Stimulated activated CD8-positive, alpha-beta memory T cell treated with anti-CD3 and anti-CD28 coated beads, Interleukin-15, amount 100 ng/mL, for 4 hours (primary cell): ENCODE measurements at places on chromosomes 2 and 18.

DNA sequence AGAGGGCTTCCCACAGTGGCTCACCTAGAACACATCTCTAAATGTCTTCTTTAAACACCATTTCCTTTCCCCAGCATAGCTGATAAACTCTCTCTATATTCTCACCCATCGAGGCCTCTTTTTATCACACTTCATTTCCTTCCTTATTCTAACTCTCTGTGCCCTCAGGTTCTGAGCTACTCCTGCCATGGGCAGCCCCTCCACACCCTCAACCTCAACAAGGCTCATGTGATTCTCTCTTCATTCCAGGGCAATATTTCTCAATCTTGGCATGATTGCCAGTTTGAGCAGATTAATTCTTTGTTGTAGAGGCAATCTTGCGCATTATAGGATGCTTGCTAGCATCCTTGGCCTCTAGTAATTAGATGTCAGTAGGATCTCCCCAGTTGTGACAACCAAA lies 999.1 kb downstream of the TSN start:
- DNase-seq, result no peak

DNA sequence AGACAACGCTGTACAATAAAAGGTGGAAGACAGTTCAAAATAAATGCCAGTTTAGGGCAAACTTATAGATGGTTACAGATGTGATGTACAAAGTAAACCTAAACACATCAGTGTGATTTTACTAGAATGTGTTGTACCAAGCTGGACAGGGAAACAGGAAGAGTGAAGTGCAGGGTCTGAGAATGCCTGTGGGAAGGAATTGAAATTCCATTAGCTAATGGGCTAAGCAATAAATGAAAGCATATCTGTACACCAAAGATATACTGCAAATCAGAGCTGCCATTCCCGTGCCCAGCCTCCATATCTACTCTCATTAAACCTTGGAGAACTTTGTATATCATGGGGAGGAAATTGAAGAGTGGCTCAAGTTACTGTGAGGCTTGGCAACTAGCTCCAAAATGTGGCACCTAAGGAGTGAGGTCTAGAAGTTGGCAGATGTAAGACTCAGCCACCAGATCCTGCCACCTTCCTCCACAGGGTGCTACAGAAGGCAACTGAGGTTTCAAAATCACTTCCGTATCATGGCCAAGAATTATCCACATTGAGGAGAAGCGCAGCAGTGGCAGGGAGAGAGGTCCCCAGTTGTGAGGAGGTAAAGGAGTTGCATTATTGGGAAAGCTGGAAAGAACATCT lies 277.8 kb downstream of the TCF4 start:
- DNase-seq, result no peak

- DNase-seq, result no peak
Observed at GRCh38 chr18:76306685-76307292, 188.3 kb downstream of the ZNF516 start.

DNA sequence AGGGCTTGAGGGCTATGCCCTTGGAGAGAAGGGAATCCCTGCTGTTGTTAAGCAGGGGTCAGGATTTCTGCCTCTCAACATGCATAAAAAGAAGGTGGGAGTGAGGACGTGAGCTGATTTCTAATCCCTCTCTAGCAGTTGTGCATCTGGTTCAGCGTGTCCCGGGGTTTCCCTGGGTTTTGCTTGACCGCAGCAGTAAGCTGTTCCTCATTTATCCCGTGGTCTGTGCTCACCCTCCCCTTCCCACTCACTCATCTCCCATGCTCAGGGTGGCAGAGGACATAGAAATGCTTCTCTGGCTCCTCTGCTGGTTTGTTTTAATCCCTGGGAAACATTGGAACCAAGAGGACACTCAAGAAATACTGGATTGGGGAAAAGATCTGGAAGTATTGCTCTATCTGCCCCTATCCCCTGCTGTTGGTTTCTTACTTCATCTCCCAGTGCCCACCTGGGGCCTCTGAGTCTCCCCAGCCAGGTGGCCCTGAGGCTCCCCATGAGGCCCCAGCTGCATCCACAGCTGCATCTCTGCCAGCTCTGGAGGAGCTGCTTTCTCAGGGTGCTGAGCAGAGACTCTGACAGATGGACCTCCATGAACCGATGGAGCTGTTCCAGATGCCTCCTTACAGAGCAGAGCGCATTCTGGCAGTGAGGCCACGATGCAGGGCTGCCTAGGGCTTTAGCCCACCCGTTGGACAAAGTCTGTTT lies 36.1 kb downstream of the TET3 start:
- no peak for DNase-seq

DNA sequence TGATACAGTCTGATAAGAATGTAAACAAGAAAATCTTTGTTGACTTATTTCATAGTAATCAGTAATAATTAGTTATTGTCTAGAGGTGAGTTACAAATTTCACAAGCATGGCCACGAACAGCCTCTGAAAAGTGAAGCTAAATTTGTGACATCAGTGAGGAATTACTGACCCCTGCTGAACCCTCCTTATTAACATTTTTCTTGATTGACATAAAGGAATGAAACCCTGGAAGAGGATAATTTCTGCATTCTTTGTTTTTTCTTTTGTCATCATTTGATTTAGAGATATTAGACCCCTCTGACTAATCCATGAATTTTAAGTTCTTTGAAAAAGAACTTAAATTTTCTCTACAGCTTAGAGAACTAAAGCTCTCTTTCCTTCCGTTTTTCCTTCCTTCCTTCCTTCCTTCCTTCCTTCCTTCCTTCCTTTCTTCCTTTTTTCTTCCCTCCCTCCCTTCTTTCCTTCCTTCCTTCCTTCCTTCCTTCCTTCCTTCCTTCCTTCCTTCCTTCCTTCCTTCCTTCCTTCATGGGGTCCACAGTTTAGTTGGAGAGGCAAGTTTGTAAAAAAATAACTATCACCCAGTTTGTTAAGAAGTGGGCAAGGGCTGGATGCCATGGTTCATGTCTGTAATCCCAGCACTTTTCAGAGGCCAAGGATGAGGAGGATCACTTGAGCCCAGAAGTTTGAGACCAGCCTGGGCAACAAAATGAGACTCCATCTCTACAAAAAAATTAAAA lies 387.0 kb downstream of the MTX2 start:
- DNase-seq, result no peak

GRCh38 chr2:53568469-53568868 lies 199.1 kb upstream of the CHAC2 start:
- no peak for DNase-seq

DNA sequence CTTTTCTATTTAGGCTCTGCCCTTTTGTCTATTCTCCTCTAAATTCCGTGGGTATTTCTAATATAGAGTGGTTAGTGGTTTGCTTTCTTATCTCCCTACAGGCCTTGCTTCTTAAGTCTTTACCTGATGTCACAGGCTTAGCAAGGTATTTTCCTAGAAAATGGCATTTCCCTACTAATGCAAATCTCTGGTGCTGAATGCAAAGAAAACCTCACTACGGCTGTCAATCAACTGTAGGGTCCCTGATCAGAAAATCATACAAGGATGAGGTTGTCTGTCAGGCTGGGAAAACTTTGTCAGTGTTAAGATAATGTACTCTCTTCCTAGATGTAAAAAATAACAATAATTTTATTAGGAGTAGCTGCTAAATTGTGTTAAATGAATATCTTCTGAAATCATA lies 27.1 kb upstream of the DSC1 start:
- DNase-seq, result no peak

GRCh38 chr2:149103081-149103620 lies 64.7 kb downstream of the LYPD6B start:
- DNase-seq, result no peak

GRCh38 chr2:98734823-98735260 lies 3.9 kb upstream of the MGAT4A start:
- DNase-seq, result no peak

DNA sequence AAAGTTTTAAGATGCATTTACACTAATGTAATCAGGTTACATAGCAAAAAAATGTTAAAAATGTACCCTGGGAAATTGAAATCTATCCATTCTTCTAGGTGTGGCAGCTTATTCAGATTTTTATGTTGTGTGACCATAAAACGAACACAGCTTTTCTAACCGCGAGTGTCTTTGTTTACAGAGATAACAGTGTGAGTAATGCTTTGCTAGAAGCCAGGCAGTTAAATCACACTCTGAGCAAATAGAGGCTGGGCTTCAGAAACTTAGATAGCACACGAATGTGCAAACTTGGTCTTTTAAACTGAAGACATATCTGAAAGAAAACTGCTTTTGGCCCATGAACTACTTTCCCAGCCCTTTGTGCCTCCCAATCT lies 116.1 kb downstream of the SPTBN1 start:
- no peak for DNase-seq

DNA sequence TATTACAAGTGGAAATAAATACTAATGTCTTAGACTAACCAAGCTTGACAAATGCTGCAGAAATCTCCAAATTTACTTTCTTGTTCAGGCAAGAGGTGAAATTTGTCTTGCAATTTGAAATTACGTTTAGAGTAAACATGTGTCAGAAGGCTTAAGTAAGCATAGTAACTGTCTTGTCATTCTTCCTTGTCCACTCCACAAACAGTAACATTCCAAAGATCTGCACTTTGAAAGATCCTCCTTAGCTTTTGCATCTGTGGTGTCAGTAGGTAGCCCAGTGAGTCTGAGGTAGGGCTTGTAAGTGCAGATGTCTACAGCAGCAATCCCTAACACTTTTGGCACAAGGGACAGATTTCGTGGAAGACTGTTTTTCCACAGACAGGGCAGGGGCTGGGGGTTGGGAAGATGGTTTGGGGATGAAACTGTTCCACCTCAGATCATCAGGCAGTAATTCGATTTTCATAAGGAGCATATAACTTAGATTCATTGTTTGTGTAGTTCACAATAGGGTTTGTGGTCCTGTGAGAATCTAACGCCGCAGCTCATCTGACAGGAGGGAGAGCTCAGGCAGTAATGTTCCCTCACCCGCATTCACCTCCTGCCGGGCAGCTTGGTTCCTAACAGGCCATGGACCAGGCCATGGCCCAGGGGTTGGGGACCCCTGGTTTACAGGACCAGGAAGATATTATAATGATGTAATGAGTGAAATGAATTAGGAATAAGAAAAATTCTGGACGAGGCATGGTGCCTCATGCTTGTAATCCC lies 18.6 kb downstream of the RASGRP3 start:
- no peak for DNase-seq

- no peak for DNase-seq
Observed at GRCh38 chr2:65605058-65605742, 172.8 kb upstream of the SPRED2 start.

DNA sequence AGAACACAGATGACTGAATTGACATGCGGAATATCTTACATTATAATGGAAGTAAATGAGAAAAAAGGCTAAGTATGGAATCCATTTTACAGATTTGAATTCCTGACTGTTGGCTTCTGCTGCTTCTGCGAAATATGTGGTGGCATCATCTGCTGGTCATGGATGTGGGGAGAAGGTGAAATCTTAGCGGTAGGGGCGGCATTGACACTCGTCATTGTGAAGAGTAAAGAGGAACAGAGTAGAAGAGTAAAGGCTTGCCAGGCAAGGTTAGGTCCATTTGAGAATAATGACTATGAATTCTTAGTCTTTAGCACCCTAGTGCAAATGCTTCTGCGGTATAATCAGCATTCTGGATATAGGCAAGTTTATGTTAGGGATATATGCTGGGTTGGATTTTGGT lies 32.4 kb downstream of the ACTR3 start:
- no peak for DNase-seq

GRCh38 chr18:4455113-4455811 lies at the start of gene DLGAP1:
TSS of gene DLGAP1 (minus strand) at chr18:4455307.
- no peak for DNase-seq

- no peak for DNase-seq
Observed at GRCh38 chr18:69469444-69469919, 68.8 kb downstream of the DOK6 start.

DNA sequence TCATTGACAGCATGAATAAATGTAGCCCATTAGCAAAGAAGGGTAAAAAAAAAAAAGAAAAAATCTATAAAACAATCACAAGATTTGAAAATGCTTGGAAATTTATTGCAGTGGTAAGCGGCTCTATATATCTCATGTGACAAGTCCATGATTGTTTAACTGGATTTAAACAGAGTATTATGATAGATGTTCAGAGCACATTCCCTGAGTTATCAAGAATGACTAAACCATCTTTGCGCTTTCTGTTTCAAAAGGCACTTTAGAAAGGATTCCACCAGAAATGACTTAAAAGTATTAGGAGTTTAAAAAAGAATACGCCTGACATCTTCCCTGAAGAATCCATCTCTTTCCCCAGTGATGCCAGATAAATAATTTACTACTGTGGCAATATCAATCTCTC lies 409.5 kb upstream of the UBE2E3 start:
- no peak for DNase-seq

DNA sequence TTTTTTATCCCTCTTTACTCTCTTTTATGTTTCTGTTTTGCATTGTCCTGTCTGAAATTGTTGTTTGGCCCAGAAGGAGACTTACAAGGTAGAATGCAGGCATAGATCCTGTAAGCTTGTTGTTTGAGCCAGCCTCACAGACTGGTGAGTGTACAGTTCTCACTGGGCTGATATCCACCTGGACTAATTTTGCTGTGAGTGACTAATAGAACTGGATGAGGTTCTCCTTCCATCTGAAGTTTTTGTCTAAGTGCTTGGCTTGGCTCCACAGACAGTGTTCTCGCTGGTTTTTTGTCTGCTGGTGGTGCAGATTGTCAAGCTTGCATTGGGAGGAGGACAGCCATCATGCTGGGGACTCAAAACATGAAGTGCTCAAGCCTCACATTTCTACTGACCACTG lies 495.7 kb downstream of the TSN start:
- DNase-seq, result no peak

- no peak for DNase-seq
Observed at GRCh38 chr2:166302036-166302435, 73.7 kb downstream of the SCN9A start.

DNA sequence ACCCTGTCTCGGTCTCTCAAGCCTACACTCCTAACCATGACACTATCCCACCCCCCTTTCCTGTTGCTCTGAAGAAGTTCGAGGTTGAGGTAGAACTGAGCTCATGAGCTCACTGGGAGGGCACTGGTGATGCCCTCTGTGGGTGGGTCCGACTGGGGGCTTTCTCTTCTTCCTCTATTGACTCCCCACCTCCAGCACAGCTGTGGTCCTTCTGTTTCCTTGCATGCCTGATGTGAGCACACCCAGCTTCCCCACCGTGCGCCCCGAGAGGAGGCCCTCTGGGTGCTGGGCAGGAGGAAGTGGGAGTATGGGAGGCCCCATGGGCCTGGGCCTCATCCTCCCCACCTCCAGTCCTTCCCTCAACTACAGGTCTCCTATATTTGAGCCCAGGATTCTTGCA lies 20.9 kb downstream of the SPEG start:
- DNase-seq, result no peak

GRCh38 chr2:134097740-134098139 lies 156.1 kb upstream of the MGAT5 start:
- DNase-seq, result no peak

DNA sequence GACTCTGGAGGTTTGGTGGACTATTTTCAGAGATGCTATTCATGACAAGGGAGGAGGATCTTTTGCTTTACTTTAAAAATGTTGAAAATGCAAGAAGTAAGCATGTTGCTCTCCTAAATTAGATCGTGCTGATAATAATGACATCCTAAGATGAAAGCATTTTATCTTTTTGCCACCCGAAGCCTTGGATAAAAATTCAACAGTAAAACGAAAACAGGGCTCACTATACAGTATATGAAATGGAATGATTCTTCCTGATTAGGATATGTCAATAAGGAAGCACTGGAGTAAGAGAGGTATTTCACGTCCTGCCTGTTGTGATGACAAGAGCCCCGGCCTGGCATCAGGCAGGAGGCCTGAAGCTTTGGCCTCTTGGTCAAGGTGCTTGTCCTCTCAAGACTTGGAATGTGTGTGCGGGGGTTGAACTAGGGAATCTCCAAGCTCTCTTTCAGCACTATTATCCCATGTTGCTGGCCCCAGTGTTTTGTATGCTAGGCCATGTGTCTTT lies 306.0 kb downstream of the MTX2 start:
- no peak for DNase-seq
